Esophagus muscularis mucosa (tissue), 4 donors: ENCODE measurements at places on chromosomes 2 and 18. TPM values are rescaled to one million over a fixed set of nuclear protein-coding genes. Genes with fewer than 3 reads are reported as not detected.

DNA sequence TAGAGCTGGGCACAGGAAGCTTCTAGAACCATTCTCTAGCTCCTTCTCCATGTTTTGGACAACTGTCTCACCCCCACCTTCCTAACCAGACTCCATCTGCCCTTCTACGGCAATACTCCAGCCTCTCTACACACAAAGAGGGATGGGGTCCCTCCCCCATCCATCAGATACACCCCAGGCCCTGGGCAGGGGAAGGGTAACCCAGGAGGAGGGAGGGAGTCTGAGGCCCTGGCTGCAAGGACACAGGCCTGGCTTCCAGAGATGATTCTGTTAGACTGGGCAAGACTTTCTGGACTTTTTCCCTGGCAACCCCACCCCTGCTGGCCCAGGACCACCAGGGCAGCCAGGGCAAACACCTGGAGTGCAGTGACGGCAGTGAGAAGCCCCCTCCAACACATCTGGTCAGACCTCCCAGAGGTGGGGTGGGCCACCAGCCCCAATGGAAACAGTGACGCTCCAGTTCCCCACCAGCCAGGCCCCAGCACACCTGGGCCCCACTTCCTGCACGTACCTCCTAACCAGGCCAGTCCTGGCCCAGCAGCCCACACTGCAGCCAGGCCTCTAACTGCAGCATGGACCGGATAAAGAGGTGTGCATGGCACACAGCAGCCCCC, 6.5 kb downstream of the CYP26B1 start:
- H3K4me1 ChIP-seq: peaks cover 52% of the 10 kb centered on the region
- no peak overlapping the region for H3K4me3 ChIP-seq
- no peak for DNase-seq
- H3K36me3 ChIP-seq: no peaks in the 10 kb centered on the region
- no peak overlapping the region for H3K27ac ChIP-seq

DNA sequence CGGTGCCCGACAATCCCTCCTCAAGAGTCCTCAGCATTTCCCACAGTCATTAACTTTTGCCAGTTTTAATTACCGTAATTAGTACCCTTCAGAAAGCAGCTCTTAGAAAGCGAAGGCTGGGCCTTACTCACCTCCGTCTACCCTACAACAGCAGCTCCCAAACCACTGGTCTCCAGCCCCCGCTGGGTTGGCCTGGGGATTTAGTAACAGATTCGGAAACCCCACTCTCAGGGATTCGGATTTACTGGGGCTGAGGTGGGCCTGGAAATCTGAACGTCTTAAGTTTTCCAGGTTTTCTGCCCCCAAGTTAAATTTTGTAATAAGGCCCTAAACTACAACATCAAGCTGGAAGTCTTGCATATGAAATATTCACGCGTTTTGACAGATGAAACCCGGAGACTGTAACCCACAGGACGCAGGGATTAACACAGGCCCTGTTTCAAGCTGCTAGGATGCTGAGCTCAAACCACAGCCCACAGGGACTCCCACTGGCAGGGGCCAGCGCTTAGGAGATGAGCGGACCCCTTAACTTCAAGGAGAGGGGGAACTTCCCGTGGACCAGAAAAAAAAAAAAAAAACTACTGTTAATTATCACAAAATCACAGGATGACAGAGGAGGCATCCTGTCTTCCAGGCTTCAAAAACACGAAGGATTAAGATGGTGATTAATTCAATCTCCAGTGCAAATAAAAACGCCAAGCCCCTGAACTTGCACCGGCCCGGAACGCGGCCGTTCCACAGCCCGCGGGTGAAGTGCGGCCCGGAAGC, 985 bp downstream of the ILKAP start:
- peak overlapping the region; percentile 85 for H3K4me3 ChIP-seq
- DNase-seq: no peak
- no peaks in the 10 kb centered on the region for H3K27me3 ChIP-seq
- peaks cover 31% of the 10 kb centered on the region for H3K4me1 ChIP-seq
- no peaks in the 10 kb centered on the region for H3K36me3 ChIP-seq
- peak overlapping the region; percentile 98 for H3K27ac ChIP-seq

DNA sequence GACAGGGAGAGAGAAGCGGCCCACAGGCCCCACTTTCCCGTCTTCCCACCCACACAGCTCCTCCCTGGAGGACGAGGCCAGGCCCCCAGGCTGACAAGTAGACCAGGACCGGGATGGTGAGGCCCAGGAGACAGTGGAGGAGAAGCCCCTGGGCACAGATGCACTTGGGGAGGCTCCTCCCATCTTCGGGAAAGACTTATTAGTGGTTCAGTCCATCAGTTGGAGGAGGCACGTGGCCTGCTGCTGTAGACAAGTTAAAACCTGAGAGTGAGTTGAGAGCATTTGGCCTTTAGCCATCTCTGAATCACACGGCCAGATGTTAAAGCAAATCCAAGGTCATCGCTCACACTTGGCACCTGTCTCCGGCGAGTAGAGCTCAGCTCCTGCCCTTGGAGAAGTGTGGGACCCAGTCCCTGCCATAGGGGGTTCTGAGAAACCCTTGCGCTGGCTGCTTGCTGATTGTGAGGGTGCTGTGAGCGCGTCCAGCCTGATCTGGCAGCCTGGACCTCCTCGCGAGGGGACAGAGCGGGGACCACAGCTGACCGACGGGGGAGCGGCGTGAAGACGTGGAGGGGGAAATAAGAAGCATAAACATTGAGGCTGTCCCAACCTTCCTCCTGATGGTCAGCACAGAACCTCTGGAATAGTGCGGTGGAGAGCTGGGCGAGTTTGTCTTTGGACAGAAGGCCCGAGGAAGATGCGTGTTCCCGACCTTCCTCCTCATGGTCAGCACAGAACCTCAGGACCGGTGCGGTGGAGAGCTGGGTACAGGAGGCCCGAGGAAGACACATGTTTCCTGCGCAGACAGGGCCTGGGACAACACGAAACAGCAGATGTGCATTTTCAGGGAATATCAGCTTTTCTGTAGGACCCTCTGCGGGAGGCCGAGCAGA, 24.7 kb upstream of the ALLC start:
- H3K4me1 ChIP-seq: peaks cover 15% of the 10 kb centered on the region
- H3K27me3 ChIP-seq: no peaks in the 10 kb centered on the region
- H3K36me3 ChIP-seq: no peaks in the 10 kb centered on the region
- no peak overlapping the region for H3K27ac ChIP-seq
- H3K4me3 ChIP-seq: no peak overlapping the region
- no peak for DNase-seq

DNA sequence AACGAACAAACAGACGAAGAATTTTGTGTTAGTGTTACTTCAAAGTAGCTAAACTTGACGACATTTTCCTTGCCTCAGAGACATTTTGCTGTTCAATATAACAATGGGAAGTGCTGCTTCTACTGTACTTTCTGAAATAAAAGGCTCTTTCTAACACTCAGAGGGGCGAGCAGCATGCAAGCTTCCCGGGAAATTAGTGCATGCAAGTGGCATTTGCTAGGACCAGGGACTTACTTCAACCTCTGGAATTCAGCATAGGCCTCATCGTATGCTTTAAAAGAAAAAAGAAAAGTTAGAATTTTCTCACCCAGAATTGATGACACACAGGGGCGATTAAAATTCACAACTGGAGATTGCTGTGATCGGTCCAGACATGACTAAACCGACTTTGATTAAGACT, 62.5 kb upstream of the LPIN2 start:
- H3K27ac ChIP-seq: no peak overlapping the region
- DNase-seq: no peak
- H3K4me1 ChIP-seq: no peaks in the 10 kb centered on the region

DNA sequence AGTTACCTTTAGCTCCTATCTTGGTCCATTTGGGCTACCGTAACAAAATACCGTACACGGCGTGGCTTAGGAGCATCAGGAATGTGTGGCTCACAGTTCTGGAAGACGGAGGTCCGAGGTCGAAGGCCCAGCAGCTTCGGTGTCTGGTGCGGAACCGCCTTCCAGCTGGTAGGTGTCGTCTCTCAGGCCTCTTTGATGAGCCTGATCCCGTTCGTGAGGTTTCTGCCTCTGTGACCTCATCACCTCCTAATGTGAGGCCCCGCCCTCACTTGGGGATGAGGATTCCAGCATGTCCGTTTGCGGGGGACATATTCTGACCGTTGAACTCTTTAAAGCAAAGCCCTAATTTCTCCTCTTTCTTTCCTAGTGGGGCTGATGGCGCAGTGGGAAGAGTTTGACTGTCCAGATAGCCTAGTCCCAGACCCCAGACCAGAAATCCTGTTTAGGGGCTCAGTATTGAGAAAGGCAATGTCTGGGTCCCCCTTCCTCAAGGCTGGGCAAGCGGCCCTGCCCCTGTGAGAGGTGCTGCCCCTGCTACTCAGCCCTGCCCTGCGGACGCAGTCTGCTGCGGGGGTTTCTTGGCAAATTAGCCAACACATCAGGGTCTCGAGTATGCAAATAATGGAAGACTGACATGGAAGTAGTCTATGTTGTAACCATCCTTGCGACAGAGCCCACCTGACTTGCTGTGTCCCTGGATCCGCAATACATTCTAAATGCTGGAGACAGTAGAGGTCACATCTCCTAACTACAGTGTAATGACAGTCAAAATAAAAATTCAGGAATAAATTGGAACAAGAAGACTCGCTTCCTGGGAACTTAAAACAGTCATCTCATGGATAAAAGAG, 128.0 kb downstream of the ASB1 start:
- H3K4me1 ChIP-seq: no peaks in the 10 kb centered on the region
- no peak overlapping the region for H3K4me3 ChIP-seq
- no peaks in the 10 kb centered on the region for H3K27me3 ChIP-seq
- H3K27ac ChIP-seq: no peak overlapping the region

GRCh38 chr2:232286001-232286868, 92.3 kb upstream of the ALPP start:
- no peaks in the 10 kb centered on the region for H3K36me3 ChIP-seq
- H3K4me1 ChIP-seq: no peaks in the 10 kb centered on the region
- DNase-seq: no peak
- no peaks in the 10 kb centered on the region for H3K27me3 ChIP-seq
- no peak overlapping the region for H3K27ac ChIP-seq

DNA sequence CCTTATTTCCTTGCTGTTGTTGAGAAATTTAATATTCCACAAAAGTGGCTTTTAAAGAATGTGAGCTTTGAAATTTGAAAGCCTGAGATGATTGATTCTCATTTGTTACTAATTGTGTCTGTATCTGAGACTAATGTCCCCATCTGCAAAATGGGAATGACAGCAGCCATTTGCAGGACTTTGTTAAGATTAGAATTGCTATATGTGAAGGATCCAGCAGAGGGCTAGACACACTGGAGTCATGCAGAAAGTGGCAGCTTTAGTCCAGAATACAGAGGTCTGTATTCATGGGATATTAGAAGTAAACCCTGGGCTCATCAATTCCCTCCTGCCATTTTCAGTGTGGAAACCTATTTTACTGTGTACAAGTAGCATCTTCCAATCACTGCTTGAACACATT, 296.5 kb upstream of the GYPC start:
- H3K27ac ChIP-seq: no peak overlapping the region
- no peaks in the 10 kb centered on the region for H3K4me1 ChIP-seq
- DNase-seq: no peak
- no peaks in the 10 kb centered on the region for H3K36me3 ChIP-seq

DNA sequence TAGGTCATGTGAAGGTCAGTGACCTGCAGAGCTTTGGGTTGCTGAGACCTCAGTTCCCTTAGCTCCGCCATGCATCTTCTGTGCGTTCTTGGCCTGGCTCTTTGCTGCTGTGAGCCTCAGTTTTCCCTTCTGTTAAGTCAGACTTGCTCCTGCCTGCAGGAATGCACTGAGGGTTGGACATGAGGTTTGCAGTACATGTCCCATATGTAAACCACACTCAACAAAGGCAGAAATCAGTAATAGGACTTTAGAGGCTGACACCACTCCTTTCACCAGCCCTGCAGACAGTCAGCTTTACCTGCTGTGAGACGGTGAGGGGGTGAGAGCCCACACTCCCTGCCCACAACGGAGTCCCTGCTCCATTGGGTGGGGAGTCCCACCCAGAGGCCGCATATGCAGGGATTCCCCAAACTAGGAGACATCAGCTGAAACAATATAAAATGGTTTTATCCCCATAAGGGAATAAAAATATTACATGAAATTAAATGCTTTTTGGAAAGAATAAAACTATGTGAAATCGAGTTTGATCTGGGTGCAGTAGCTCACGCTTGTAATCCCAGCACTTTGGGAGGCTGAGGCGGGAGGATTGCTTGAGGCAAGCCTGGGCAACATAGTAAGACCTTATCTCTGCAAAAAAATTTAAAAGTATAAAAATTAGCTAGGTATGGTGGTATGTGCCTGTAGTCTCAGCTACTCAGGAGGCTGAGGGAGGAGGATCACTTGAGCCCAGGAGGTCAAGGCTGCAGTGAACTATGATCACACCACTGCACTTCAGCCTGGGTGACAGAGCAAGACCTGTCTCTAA, 55.1 kb downstream of the MYO7B start:
- no peak overlapping the region for H3K27ac ChIP-seq
- H3K4me3 ChIP-seq: no peak overlapping the region
- no peaks in the 10 kb centered on the region for H3K36me3 ChIP-seq

DNA sequence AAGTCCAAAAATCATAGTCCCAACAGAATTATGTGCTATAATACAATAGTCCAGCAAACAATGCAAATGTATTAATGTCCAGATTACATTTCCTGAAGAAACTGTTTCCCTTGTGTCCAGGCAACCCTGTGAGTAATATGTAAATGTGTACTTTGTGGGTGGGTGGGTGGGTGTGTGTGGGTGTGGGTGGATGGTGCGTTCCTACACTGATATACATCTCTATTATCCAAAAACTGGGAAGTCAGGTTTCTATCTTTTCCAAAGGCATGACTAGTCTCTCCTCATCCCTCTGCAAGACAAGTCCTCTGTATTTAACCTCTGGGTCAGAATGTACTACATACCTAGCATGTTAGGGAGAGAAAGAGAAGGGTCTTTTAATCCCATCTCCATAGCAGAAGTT, 71.6 kb downstream of the LNPK start:
- H3K4me1 ChIP-seq: no peaks in the 10 kb centered on the region
- H3K27me3 ChIP-seq: no peaks in the 10 kb centered on the region
- H3K27ac ChIP-seq: no peak overlapping the region
- H3K4me3 ChIP-seq: no peak overlapping the region

DNA sequence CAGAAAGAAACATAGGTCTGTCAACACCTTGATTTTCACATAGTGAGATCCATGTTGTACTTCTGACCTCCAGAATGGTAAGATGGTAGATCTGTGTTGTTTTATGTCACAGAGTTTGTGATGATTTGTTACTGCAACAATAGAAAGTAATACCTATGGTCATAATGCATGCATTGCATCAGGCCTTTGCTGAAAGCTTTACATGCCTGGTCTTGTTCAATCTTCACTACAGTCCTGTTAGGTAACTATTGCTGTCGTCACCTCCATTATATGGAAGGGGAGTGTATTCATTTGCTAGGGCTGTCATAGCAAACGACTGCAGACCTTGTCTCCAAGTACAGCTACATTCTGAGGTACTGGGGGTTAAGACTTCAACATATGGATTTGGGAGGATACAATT, 243.5 kb downstream of the ANAPC1 start:
- H3K36me3 ChIP-seq: no peaks in the 10 kb centered on the region
- DNase-seq: no peak
- H3K27me3 ChIP-seq: no peaks in the 10 kb centered on the region
- no peaks in the 10 kb centered on the region for H3K4me1 ChIP-seq
- no peak overlapping the region for H3K4me3 ChIP-seq

- no peak overlapping the region for H3K27ac ChIP-seq
- no peak overlapping the region for H3K4me3 ChIP-seq
- H3K36me3 ChIP-seq: no peaks in the 10 kb centered on the region
- DNase-seq: no peak
- H3K4me1 ChIP-seq: peaks cover 7% of the 10 kb centered on the region
- H3K27me3 ChIP-seq: no peaks in the 10 kb centered on the region
Observed at GRCh38 chr18:21391074-21391673, 149.1 kb downstream of the GREB1L start.

Gene PRKAG3
- not detected for total RNA-seq

Gene IL1F10
- total RNA-seq: not detected

Gene SEH1L
- total RNA-seq: 27.7 TPM

Gene OTX1
- not detected for total RNA-seq

Gene CAPN13
- not detected for total RNA-seq

Gene PSMA8
- not detected for total RNA-seq
